ENCODE measurements at places on chromosomes 5 and 9.
A peak's percentile ranks its signal among the peaks of the same experiment; 100 is the strongest.

DNA sequence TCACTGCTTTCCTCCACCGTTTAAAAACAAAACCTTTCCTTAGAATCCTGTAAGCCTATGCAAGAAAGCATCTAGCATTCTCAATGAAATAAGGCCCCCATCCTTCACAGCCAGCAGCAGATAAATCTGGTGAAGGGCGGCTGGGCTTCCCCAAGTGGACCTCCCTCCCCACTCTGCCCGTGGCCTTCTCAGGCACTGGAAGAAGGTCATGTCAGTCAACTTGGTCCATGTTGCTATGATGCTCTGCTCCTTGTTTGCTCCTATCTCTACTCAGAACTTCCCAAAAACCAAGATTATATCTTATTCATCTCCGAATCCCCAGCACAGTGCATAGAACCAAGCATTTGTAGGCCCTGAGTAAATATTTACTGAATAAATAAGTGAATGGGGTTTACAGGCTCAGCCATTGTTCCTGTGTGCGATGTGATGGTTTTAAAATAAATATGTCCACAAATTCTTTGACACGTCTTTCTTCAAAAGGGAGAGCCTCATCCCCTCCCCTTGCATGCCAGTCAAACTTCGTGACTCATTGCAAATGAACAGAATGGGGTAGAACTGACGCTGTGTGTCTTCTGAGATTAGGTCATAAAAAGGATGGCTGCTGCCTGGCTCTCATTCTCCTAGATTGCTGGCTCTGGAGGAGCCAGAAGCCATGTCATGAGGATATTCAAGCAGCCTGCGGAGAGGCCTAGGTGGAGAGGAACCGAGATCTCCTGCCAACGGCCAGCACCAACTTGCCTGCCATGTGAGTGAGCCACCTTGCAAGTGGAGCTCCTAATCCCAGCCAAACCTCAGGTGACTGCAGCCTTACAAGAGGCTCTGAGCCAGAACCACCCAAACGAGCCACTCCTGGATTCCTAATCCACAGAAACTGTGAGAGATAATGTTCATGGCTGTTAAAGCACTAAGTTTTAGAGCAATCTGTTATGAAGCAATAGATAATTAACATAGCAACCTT, 70.5 kb downstream of the MED27 start:
- no peak for DNase-seq

- DNase-seq: peak; percentile 61
These were observed at the start of gene TBC1D9B for GRCh38 chr5:179907556-179908324. TBC1D9B (minus strand) TSS chr5:179907897; CDS start chr5:179907821, 76 bp downstream.

DNA sequence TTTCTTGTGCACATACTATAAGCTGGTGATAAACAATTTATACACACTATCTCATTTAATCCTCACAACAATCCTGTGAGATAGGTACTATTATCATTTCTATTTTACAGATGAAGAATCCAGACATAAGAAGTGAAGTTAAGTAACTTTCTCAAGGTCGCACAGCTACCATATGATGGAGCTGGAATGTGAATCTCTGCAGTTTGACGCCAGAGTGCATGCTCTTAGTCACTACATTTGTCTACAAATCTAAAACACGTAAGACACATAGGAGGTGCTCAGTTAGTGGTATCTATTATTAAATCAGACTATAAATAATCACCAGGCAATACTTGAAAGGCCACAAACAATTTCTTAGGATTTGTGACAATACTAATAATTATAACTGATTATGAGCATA, 45.0 kb upstream of the CDKN2B start:
- no peak for DNase-seq

GRCh38 chr9:116313638-116314037, 160.0 kb downstream of the PAPPA start:
- DNase-seq: no peak

DNA sequence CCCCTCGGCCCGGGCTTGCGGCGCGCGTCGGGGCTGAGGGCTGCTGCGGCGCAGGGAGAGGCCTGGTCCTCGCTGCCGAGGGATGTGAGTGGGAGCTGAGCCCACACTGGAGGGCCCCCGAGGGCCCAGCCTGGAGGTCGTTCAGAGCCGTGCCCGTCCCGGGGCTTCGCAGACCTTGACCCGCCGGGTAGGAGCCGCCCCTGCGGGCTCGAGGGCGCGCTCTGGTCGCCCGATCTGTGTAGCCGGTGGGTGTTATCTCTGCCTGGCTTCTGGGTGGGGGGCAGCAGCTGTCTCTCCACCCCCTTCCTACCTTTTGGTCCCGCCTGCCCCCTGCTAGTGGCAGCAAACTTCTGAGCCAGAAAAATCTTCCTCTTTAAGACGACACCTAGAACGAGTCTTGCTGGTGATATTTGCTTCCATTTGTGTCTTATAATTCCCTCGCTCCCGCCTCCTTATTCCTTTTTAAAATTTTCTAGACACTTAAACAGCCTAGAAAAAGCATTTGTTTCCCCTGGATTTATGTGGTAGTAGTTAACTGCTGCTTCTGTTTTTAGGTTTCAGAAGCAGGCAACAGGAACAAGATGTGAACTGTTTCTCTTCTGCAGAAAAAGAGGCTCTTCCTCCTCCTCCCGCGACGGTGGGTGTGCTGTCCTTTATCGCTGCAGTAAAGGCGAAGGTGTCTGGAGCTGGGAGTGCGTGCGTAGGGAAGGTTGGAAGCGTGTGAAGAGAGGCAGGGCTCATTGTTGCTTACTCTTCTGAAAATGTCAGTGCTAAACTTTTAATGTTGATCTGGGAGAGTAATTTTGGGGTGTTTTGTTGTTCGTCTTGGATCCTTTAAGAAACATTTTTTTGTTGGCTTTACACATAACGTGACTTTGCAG, 554 bp downstream of the JAK2 start:
- no peak for DNase-seq

- no peak for DNase-seq
These were observed 18.5 kb downstream of the TMEM268 start for GRCh38 chr9:114629563-114630090.

GRCh38 chr5:64923151-64923685, 154.5 kb downstream of the CWC27 start:
- no peak for DNase-seq

DNA sequence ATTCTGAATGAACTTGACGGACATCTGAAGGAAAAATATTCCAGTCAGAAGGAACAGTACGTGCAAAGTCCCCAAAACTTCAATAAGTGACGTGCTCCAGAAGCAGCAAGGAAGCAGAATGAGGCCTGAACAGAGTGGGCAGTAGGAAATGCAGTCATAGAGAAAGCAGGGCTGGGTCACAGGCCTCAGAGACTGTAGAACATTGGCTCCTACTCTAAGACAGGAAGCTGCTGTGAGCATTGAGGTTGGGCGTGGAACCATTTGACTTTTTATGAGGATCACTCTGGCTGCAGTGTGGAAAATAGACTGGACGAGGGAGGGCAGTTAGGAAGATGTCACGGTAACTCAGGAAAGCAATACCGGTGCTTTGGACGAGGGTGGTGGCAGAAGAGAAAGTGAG, 64.0 kb downstream of the DOCK8 start:
- no peak for DNase-seq

DNA sequence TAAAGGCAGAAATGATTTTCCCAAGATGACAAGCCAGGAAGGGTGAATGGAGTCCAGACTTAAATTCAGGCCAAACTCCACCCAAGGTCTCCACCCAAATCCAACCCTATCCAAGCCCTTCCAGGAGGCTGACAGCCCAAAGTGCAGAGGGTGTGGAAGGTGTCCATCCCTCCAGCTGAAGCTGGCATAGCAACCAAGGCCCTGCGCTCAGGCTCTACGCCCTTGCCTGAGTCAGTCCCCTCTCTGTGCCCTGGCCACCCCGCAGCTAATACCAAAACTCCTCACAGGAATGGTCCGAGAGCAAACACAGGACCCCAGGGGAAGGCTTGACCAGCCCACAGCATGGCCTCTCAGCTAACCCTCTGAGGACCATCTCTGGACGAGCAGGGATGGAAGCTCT, 2.1 kb downstream of the SEPTIN8 start:
- DNase-seq: no peak

DNA sequence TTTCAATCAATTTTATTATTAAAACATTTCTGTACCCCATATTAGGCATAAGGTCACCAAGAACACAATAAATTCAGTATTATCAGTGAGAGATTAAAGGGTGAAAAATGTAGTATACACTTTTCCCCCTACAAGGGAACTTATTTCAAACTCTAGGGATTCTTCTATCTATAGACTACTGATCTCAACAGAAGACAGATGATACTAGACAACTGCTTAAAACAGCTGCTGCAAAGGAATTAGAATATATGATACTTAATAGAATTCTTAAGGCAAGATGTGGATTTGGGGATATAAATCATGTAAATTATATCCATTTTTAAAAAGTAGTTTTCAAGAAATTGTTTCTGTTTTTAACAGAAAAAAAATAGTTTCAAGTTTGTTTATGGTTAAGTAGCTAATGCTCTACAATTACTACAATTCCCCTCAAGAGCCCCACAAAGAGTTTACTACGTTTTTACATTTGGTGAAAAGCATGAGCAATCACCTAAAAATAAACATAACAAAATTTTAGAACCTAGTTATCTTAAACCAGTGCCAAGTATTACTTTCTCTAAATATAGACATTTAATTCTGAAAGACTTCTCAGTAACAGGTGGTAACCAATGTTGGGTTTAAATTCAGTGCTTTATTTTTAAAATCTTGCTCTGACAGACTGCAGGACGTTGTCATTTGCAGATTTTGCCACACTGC, 6.0 kb downstream of the KIF24 start:
- DNase-seq: no peak

- DNase-seq: no peak
These were observed 263.4 kb downstream of the DEPDC1B start for GRCh38 chr5:60436518-60436917.

DNA sequence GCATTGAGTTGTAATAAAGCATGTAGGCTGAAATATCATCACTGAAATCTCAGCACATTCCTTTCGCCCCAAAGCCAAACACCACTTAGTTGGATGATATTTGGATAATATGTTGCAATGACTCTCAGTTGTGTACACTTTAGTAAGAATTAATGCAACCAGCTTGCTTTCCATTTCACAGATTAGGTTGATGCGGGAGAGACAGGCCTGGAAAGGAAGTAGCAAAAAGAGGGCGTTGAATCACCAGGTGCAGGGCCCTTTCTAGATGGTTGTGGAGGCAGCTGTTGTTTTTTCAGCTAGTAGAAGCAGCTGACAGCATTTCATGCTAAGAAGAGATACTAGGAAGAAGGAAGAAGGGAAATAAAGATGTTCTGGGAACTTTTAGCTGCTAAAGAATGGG, 30.9 kb downstream of the DMRT3 start:
- DNase-seq: no peak

- DNase-seq: no peak
These were observed 95.9 kb upstream of the PCSK1 start for GRCh38 chr5:96528826-96529474.

GRCh38 chr5:139407517-139407916, 3.6 kb upstream of the SPATA24 start:
- DNase-seq: no peak

DNA sequence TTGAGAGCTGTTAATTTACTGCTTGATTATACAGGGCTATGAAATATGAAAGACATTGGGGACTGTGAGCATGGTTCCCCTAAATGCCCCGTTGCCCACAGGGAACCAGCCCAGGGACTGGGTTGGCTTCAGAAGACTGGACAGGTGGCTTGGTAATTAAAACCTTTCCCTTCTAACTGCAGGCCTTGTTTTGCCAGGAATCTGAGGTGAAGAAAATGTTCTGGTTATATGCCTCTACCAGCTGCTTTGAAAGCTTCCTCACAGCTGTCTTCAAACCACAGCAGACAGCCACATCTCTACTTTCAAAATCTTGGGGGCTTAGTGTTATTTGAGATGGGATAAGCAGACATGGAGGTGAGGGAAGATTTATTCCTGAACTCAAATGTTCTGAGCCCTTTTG, 153.3 kb upstream of the SPRY4 start:
- DNase-seq: no peak

DNA sequence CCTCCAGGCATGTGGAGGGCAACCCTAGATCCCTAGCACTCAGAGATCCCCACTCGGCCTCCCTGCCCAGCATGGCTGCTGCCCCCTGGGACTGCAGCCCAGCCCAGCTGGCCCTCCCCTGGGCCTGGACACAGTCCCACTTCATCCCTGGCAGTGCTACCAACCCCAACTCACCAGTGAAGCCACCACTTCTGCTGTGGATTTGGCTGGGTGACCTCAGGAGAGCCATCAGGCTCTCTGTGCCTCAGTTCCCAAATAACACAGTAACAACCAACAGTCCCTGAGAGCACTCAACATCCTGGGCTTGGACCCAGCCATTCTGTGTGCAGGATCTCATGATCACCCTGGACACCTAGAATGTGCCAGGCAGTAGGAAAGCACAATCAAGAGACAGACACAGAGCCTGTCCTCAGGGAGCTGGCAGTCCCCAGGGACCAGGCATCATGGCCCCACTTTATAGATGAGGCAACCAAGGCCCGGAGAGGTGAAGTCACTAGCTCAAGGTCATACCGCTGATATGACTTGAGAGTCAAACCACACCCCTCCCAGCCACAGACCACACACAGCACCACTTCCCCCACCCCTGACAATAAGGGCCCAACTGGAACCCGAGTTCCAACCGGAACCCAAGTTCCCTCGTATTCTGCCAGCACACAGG, 4.7 kb upstream of the PSMB7 start:
- no peak for DNase-seq

DNA sequence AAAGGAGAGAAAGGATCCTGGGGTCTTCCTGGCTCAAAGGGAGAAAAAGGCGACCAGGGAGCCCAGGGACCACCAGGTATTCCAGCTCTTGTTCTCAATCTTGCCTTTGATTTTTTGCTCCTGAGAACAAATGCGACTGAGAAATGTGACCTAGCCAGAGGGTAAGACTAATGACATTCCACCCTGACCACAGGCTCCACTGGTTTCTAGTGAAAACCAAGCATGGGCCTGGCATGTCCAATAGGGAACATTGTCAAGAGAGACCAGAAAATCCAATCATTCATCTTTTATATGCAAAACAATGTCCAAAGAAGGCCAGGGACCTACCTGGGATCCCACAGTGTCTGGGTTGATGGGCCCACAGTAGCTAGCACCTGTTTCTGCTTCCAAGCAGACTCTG, 50.3 kb upstream of the TGFBR1 start:
- DNase-seq: no peak

DNA sequence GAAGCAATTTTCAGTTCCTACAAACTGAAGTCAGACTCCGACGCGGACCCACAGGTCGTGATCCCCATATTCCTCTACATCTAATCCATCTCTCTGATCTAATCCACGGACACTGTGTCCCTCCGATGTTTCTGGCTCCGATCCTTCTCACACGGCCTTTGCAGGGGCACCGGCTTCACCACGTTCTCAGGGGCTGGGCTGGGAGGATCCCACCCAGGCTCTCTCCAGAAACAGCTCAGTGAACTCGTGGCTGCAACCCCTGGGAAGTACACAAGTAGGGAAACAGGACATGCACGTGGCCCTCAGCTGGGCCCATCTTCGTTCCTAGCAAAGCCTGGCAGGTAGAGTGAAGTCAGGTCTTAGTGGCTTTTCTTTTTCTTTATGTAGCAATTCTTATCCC, 49.1 kb upstream of the OLFM1 start:
- no peak for DNase-seq

All from T follicular helper cell (primary cell).